ENCODE measurements at places on chromosomes 4 and X.

DNA sequence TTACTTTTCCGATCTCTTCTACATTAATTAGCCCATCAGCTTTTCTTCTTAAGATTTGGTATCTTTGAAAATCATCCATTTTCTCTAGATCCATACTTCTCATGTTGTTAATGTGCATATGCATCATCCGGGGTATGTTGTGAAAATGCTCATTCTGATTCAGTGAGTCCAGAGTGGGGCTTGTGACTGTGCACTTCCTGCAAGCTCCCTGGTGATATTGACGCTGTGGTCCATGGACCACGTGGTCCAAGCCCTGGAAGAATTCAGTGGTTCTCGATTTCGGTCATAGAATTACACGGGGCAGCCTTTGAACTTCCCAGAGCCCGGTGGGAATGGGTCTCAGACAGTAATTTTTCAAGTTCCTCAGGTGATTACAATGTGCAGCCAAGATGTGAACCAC is 69.8 kb downstream of the ZFX start:
- no peak for DNase-seq

- no peak for DNase-seq
These were observed 13.8 kb downstream of the PCDH10 start for GRCh38 chr4:133162941-133163340.

- DNase-seq: no peak
These were observed 265.8 kb upstream of the SMIM31 start for GRCh38 chr4:164488114-164488513.

GRCh38 chr4:171812665-171813525 is at the start of gene GALNTL6:
Gene GALNTL6 (plus strand): TSS chr4:171813404.
- no peak for DNase-seq

DNA sequence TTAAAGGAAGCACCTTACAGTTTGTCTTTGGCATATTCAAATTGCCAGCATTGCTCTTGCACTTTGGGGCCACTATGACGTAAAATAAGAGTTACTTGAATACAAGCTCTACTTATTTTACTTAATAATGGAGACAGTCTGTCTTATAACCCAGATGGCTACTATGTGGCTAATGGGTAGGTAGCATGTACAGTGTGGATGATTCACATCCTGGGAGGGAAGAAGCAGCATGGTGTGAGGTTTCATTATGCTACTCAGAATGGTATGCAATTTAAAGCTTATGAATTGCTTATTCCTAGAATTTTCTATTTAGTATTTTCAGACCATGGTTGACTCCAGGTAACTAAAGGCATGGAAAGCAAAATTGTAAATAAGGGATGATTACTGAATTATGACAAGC is 761.8 kb upstream of the ATOH1 start:
- DNase-seq: no peak

- no peak for DNase-seq
These were observed 4.6 kb upstream of the EBP start for GRCh38 chrX:48516987-48517386.

DNA sequence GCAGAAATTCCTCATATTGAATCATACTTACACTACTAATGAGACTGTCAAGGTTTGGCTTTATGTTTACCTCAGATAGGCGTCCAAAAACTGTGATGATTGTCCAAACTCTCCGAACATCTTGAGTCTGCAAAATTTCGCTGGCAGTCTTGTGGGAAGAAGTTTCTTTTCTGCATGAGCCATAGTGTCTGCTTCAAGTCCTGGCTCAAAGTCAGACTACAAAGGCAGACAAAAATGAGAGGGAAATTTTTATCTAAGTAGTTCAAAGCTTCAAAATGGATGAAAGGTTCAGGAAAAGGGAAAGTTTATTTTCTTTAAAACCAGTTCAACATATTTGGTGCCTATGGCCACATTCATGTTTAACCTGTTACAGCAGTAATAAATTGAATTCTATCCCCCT is 40.7 kb downstream of the PALLD start:
- no peak for DNase-seq

- no peak for DNase-seq
These were observed 25.7 kb downstream of the SEL1L3 start for GRCh38 chr4:25837107-25837506.

GRCh38 chrX:8245411-8245810 is 74.3 kb upstream of the VCX2 start:
- DNase-seq: no peak

DNA sequence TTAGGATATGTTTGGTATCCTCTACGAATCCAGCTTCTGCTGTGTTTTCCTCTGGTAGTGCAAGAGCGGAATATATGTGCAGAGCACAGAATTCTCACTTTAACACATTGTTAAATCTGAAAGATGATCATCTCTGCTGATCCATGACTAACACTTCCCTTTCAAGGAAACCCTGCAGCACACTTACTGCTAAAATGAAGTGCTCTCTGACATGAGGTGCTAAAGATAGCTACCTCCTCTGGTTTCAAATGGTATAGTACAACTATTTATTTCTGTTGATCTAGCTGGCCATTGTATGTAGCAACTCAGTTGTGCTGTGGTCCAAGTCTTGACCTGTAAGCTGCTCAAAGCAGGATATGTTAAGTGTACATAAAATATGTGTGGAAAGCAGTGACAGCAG is 162.4 kb upstream of the FMR1 start:
- DNase-seq: no peak

Data from stimulated activated CD4-positive, alpha-beta T cell treated with anti-CD3 and anti-CD28 coated beads, Interleukin-1b, Interleukin-23, amount 100 ng/mL, for 1 hour (primary cell).